ENCODE measurements at places on chromosomes 3 and 15.

- DNase-seq, result peak; percentile 14
Observed at GRCh38 chr3:197003461-197004385, 25.9 kb downstream of the MELTF start.

DNA sequence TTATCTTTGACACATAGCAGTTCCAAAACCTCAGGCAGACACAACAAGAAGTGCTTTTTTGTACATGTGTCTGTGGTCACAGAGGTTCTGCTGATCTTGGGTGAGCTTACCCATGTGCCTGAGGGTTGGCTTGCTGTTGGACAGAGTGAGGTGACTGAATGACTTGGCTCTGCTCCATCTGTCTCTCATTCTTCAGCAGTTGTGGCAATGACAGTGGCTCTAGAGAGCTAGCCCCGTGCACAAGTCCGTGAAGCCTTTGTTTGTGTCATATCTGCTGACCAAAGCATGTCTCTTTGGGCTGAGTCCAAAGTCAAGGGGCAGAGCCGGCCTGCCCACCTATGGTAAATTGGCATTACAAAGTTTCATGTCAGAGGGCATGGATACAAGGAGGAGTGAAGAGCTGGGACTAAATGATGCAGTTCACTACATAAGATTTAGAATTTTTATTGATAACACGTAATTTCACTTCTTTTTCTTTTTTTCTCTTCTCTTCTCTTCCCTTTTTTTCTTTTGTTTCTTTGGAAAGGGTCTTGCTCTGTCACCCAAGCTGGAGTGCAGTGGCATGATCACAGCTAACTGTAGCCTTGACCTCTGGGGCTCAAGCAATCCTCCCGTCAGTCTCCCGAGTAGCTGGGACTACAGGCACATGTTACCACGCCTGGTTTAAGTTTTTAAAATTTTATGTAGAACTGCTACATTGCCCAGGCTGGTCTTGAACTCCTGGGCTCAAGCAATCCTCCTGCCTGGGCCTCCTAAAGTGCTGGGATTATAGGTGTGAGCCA lies 77.9 kb downstream of the ITPR1 start:
- no peak for DNase-seq

- no peak for DNase-seq
Observed at GRCh38 chr3:105809208-105809888, 59.5 kb downstream of the CBLB start.

GRCh38 chr3:71885006-71885405 lies 100.1 kb upstream of the PROK2 start:
- no peak for DNase-seq

GRCh38 chr3:43391621-43392020 lies 105.3 kb downstream of the SNRK start:
- peak; percentile 36 for DNase-seq

DNA sequence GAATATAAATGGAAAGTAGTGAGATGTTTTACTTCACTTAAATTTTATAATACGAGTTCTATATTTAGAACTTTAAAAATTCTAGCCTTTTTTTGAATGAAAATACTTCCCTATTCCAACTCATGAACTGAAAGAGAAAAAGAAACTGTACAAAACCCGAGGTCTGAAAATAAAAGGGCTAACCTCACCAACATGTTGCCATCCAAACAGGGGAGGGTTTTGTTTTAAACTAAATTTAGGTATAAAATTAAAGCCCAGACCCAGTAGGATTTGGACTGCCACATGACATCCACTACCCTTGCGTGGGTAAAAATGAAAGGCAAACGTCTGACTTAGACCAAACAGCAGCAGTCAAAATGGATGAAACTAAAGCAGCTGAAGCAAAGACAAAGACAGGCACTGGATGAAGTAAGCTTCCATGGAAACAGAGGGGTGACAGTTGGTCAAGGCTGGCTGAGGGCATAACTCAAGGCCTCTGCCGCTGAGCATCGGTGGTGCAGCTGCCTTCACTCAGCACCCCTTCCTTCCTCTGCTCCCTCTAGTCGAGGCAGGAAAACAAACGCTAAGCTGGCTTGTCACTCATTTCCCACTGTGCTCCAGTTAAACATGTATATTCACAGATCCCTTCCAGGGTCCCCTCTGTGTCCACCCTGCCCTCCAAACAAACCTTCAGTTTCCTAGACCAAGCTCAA lies 58.1 kb downstream of the TM4SF4 start:
- DNase-seq, result no peak

DNA sequence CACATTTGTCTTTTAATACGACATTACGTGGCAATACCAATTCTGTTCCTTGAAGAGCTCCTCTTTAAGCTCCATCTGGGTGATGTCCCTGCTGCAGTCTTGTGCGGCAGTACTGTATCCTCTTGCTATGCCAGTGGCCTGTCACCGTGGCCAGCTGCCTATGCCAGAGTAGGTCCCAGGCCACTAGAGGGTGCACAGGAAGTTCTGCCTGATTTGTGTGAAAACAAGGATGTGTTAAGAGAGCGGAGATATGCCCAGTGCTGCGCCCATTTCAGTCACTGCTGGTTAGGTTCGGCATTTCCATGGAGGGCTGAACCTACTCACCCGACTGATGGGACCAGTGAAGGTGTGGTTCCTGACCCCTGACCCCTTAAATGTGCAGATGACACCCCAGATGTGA lies 25.2 kb downstream of the NIPA1 start:
- DNase-seq, result no peak

GRCh38 chr3:70247955-70248354 lies 64.5 kb downstream of the MDFIC2 start:
- no peak for DNase-seq

GRCh38 chr3:191175102-191175501 lies 23.9 kb upstream of the OSTN start:
- DNase-seq, result no peak

DNA sequence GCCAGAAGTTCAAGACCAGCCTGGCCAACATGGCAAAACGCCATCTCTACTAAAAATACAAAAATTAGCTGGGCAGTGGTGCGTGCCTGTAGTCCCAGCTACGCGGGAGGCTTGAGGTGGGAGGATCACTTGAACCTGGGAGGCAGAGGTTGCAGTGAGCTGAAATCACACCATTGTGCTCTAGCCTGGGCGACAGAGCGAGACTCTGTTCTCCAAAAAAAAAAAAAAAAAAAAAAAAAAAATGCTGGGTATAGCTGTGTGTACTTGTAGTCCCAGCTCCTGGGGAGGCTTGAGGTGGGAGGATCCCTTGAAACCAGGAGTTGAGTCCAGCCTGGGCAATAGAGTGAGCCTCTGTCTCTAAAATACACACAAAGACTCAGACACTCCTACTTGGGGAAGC lies 32.0 kb downstream of the PPP1R2 start:
- DNase-seq, result no peak

DNA sequence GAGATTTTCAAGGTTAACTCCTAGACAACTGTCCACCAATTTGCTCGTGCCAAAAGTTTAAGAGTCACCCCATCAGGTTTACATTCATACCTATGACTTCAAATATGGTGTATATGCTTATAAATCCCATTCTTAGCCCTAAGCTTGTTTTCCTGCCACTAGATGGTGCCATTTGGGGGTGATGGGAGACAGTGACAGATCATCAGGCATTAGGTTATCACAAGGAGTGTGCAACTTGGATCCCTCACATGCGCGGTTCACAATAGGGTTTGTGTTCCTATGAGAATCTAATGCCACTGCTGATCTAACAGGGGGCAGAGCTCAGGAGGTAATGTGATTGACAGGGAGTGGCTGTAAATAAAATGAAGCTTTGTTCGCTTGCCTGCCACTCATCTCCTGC lies 182.7 kb downstream of the CNTN6 start:
- no peak for DNase-seq

GRCh38 chr3:52385157-52385556 lies 59.7 kb downstream of the SEMA3G start:
- no peak for DNase-seq

- peak; percentile 63 for DNase-seq
Observed at GRCh38 chr15:70512772-70513362, 250.5 kb downstream of the UACA start.

- DNase-seq, result no peak
Observed at GRCh38 chr3:155742349-155742965, 2.4 kb downstream of the PLCH1 start.

- DNase-seq, result no peak
Observed at GRCh38 chr15:74571191-74571590, 30.2 kb downstream of the ARID3B start.
